Stimulated activated CD4-positive, alpha-beta T cell treated with anti-CD3 and anti-CD28 coated beads, Interleukin-2, amount 100 ng/mL, for 48 hours (primary cell): ENCODE measurements at places on chromosomes 2 and 18.
A peak's percentile ranks its signal among the peaks of the same experiment; 100 is the strongest.

DNA sequence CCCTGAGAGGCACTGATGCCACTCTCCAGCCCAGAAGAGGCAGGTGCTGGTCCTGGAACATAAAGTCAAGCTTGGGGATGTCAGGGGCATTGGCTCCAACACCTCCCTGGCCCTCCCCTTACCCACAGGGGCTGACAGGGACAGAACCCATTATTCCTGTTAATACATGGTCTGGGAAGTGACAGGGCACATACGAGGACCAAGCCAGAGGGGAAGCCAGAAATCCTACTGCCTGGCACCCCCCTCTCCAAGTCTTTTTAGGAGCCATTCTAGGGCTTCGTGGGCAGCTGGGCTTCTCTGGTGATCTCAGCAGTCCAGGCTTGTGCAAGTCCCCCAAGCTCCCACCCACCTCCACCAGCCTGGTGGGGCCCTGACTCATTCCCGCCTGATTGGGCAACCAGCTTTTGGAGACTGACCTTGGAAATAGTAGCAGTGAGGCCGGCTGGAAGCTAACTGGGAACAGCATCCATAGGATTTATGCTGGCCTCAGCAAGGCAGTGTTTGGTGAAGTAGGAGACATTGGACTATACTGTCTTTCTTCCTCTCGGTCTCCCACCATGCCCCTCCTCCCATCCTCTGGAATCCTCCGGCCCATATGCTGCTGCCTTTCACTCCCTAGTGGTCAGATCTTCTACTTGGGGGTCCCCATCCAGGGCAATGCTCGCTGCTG, 86.4 kb upstream of the HK2 start:
- DNase-seq, result no peak

- DNase-seq, result no peak
Observed at GRCh38 chr2:42035241-42035640, 12.6 kb upstream of the PKDCC start.

DNA sequence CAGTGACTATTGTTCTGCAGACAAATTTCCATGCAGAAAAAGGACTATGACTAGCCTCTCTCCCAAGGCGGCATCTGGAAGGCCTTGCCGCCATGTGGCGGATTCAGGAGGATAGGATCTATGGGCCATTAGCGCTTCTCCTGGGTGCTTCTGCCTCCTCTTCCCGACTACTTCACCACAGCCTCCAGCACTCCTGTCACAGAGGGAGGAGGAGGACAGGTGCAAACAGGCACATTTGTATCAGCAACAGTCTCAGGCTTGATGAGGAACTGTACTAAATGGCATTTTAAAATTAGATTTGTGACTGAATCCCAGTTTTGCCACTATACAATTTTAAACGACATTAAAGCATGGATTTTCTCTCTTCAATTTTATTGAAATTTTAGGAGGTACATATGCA, 114.9 kb downstream of the NOL10 start:
- no peak for DNase-seq

- DNase-seq, result no peak
Observed at GRCh38 chr18:56115071-56116015, 523.0 kb downstream of the TXNL1 start.

- DNase-seq, result peak; percentile 31
Observed at GRCh38 chr2:55519938-55520885, 694 bp downstream of the CFAP36 start.

- DNase-seq, result no peak
Observed at GRCh38 chr18:21693322-21693721, 11.3 kb downstream of the ABHD3 start.

GRCh38 chr2:83531206-83531826, 927.8 kb downstream of the SUCLG1 start:
- DNase-seq, result no peak

DNA sequence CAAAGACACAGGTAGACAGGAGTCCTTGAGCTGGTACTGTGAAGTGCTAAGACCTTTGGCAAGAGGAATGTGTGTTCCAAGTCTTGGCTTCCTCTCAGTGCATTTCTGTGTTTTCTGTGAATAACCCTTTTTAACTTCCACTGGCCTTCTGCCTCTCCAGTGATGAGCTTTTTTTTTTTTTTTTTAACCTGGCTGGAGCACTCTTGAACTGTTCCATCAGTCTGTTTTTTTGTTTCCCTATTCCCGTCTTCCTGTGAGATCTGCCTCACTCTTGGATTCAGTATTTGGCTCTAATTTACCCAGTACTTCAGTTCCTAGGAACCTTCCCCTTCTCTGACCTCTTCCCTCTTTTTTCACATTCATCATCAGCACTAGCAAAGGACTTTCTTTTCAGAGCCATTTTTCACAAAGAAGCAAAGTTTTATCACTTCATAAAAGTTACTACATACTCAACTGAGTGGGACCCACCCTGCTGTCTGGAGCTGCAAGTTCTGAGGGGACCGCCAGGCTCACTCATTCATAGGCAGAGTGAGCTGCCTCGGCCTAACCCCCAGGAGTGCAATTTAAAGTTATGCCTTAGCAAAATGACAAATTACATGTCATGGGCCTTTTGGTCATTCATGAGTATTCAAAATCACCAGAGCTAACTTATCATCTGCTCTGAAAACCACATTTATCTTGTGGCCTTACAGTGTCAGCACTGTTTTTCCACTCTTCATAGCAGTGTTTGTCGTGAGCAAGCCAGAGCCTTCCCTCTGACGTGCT, 126.9 kb upstream of the DAPL1 start:
- DNase-seq, result no peak

- no peak for DNase-seq
Observed at GRCh38 chr18:8783335-8783993, 78.1 kb downstream of the MTCL1 start.

DNA sequence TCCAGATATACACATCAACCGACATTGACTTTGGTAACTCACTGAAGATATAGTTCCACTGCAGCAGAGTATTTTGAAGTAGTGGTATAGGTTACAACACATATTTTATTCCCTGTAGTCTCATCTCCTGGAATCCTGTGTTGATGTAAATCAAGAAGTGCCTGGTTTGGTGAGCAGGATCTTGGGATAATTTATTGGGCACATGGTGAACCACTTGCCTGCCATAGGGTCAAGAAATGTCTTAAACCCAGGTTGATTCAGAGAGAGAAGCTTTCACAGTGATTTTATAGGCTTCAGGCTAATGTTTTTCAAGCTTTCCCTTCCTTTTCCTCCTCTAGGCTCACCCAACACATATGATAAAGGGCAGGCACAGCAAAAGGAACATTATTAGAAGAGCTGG, 24.6 kb downstream of the CCDC85A start:
- no peak for DNase-seq

GRCh38 chr2:96131152-96131812, 7.0 kb downstream of the ASTL start:
- no peak for DNase-seq

- no peak for DNase-seq
Observed at GRCh38 chr2:161824226-161824625, 200.0 kb downstream of the SLC4A10 start.

DNA sequence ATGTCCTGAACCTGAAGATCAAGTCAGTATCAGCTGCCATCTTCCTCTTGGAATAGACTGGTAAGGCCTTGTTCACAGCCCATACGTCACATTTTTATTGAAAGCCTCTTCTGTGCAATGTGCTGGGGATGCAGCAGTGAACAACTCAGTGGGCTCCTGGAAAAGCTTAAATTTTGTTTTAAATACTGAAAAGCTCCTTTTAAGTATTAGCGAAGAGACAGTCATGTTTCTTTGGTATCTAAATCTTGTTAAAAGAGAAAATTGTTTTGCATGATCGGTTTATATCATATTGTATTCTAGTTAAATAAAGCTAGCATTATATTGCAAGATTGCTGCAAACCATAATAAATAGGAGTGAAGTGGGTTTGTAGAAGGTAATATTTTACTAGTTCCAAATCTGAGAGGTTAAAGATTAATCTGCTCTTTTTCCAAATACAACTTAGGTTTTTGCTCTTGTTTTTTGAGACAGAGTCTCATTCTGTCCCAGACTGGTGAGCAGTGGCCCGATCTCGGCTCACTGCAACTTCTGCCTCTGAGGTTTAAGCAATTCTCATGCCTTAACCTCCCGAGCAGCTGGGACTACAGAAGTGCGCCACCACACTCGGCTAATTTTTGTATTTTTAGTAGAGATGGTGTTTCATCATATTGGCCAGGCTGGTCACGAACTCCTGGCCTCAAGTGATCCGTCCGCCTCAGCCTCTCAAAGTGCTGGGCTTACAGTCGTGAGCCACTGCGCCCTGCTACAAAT, 1.6 kb upstream of the RMDN2 start:
- no peak for DNase-seq

- no peak for DNase-seq
Observed at GRCh38 chr2:52857722-52858121, 909.9 kb upstream of the CHAC2 start.
